ENCODE measurements at places on chromosomes 6 and 20.

DNA sequence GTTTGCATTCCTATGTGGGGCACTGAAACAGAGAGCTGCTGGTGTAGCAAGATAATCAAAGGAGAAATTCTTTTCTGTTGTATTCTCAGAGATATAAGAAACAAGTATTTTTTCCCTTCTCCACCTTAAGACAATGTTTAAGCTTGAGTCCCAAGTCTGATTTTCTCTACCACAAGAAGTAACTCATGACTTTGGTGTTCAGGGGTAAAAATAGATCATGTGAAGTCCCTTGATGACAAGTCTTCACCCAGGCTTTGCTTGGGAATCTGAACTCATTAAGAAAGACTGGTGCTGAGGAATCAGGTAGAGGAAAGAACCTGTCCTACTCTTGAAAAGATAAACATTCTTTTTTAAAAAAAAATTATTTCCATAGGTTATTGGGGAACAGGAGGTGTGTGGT is 205.6 kb downstream of the ALDH8A1 start:
- peaks cover 4% of the 10 kb centered on the region for H3K27me3 ChIP-seq
- no peak overlapping the region for H3K27ac ChIP-seq
- H3K36me3 ChIP-seq = no peaks in the 10 kb centered on the region
- no peak for DNase-seq
- no peak overlapping the region for H3K4me3 ChIP-seq

- no peak overlapping the region for H3K27ac ChIP-seq
- H3K27me3 ChIP-seq = no peaks in the 10 kb centered on the region
- no peaks in the 10 kb centered on the region for H3K36me3 ChIP-seq
Measured at GRCh38 chr20:34560141-34560523, 1.6 kb downstream of the MAP1LC3A start.

- H3K36me3 ChIP-seq = no peaks in the 10 kb centered on the region
- no peak overlapping the region for H3K4me3 ChIP-seq
- H3K27ac ChIP-seq = no peak overlapping the region
Measured at GRCh38 chr6:154496793-154497517, 13.5 kb downstream of the CNKSR3 start.

DNA sequence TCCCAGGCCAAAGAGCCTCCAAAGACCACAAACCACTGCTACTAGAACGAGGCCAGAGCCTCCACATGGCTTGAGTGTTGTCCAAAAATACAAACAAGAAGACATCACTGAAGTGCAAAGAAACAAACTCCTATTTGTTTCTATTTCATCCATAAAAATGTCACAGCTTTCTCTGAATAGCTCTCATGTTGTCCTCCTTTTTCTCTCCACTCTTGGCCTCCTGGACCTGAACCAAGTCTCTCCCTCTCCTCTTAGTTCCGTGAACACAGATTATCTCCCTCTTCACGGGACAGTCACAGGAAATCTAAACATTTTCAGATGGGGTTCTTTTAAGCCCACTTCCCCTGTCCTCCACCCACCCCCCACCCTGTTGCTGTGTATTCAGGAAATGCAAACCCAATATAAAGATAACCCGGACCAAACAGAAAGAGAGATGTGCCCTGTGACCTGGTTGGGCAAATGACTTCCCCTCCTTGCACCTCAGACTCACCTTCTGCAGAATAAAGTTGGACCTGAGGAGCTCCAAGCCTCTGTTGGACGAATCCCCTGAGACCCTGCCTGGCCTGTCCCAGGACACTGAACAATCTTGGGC is 75.8 kb upstream of the MRPS10 start:
- H3K27me3 ChIP-seq = no peaks in the 10 kb centered on the region
- H3K4me1 ChIP-seq = peaks cover 50% of the 10 kb centered on the region
- DNase-seq = no peak
